Ovary (tissue), 10 donors: ENCODE measurements at places on chromosomes 7 and 10. TPM values are rescaled to one million over a fixed set of nuclear protein-coding genes. Genes with fewer than 3 reads are reported as not detected.

Gene CPXM2
- total RNA-seq, result 5.5 TPM

GRCh38 chr10:44961931-44962750 lies 2.5 kb downstream of the RASSF4 start:
- no peaks in the 10 kb centered on the region for H3K27me3 ChIP-seq
- H3K36me3 ChIP-seq, result no peaks in the 10 kb centered on the region
- no peak overlapping the region for H3K4me3 ChIP-seq
- H3K27ac ChIP-seq, result no peak overlapping the region
- H3K4me1 ChIP-seq, result peaks cover 9% of the 10 kb centered on the region

Gene CRPPA
- 3.8 TPM for total RNA-seq

- peak overlapping the region; percentile 50 for H3K4me3 ChIP-seq
- peak; percentile 73 for DNase-seq
- peaks cover 20% of the 10 kb centered on the region for H3K4me1 ChIP-seq
- H3K27me3 ChIP-seq, result no peaks in the 10 kb centered on the region
- H3K36me3 ChIP-seq, result no peaks in the 10 kb centered on the region
- H3K27ac ChIP-seq, result peak overlapping the region; percentile 4
Measured at GRCh38 chr10:70477661-70478162, 855 bp upstream of the PALD1 start.

DNA sequence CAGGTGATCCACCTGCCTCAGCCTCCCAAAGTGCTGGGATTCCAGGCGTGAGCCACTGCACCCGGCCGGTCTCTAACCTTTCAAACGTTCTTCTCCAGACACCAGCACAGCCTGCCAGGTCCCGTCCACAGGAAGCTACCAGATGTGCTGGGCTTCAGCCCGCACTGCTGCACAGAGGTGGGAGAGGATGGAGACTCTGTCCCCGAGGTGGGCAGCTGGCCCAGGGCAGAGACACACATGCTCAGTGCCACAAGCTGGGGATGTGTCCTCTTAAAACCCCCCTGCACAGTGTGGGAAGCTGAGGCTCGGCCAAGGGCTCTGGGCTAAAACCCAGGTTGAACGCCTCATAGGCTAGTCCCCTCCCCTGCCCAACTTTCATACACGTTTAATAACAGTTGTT lies 9.4 kb downstream of the NUDT1 start:
- no peak for DNase-seq
- no peaks in the 10 kb centered on the region for H3K27me3 ChIP-seq
- H3K4me3 ChIP-seq, result no peak overlapping the region
- no peaks in the 10 kb centered on the region for H3K4me1 ChIP-seq
- no peak overlapping the region for H3K27ac ChIP-seq

DNA sequence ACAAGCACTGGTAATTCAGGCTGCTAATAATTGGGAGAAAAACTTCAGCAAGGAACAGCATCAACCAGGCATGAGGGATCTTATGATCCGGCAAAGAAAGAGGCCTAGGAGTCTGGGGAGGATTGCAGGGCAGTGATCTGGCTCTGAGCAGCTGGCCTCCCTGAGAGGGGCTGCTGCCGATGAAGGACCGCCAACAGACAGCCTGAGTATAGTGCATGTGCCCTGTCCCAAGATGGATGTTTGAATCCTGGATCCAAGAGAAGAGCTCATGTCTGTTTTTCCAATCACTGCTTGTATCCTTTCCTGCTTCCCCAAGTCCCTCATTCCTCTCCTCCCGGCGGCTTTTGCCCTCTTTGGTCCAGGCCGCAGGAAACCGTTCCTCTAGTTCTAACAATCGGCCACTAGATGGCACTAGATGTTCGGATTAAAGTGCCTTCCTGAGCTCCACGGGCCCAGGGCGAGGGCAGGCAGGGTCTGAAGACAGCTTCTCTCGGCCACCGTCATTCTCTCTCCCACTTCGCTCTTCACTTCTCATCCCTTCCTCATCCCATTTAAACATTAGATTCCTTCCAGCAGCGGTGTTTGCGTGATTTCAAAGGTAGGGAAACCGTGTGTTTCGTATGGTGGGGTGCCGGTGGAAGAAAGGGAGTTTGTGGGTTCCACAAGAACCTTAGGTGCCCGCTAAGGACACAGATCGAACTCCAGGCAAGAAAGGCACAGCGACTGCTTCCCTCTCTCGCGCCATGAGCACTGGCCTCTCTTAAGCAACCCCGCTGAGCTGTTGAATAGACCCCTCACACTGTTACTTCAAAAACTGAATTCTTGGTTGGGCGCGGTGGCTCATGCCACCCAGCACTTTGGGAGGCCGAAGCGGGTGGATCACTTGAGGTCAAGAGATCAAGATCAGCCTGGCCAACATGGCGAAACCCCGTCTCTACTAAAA lies 82.4 kb downstream of the ADCYAP1R1 start:
- peak overlapping the region; percentile 7 for H3K27ac ChIP-seq
- DNase-seq, result peak; percentile 75
- no peak overlapping the region for H3K4me3 ChIP-seq
- no peaks in the 10 kb centered on the region for H3K27me3 ChIP-seq
- H3K36me3 ChIP-seq, result no peaks in the 10 kb centered on the region

Gene RAB18
- 36.1 TPM for total RNA-seq

GRCh38 chr10:11993834-11994468 lies 48.7 kb downstream of the UPF2 start:
- no peak overlapping the region for H3K4me3 ChIP-seq
- no peaks in the 10 kb centered on the region for H3K27me3 ChIP-seq

DNA sequence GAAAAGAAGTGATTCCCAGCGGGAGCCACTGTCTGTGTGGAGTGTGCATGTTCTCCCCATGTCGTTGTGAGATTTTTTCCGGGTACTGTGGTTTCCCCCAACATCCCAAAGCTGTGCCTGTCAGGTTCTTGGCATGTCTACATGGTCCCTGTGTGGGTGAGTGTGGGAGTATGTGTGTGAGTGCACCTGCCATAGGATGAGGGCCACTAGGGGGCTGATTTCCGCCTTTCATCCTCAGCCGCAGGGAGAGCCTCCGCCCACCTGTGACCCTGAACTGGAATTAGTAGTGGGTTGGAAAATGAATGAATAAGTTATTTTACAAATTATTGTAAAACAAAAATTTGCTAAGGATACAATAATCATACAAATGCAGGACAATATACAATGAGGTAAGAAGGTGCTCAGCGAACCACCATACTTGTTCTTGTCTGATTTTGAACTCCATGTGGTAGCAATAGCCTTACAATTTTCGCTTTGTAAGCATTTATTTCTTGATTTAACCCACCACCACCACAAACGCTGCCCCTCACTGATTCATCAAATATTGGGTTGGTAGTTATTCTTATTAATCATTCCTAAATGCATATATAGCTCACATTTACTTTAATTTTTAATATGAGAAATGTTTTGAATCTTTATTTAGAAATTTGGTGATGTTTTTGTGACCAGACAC lies 641.2 kb upstream of the VSTM2A start:
- H3K27me3 ChIP-seq, result no peaks in the 10 kb centered on the region
- no peaks in the 10 kb centered on the region for H3K36me3 ChIP-seq
- DNase-seq, result no peak
- no peak overlapping the region for H3K27ac ChIP-seq

DNA sequence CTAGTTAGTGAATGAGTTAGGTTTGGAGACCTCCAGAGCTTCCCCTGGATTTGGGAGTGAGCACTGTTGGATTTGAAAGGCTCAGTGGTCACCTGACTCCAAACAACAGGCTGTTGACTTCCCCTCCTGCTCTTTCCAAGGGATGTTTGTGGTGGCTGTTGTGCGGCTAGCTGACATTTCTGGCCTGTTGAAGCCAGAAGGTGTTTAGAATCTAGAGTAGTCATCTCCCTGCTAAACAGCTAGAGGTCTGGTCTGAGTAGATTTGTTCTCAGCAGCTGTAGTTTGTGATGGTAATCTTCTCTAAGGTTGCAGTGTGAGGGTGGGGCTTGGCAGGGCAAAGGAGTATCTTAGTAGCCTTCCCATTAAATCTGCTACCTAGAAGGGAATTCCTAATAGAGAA lies 30.1 kb downstream of the BPGM start:
- no peaks in the 10 kb centered on the region for H3K36me3 ChIP-seq
- H3K4me1 ChIP-seq, result peaks cover 1% of the 10 kb centered on the region
- no peak for DNase-seq

GRCh38 chr7:135185471-135186260 lies 15.2 kb upstream of the CYREN start:
- H3K27me3 ChIP-seq, result no peaks in the 10 kb centered on the region
- no peak overlapping the region for H3K4me3 ChIP-seq
- no peaks in the 10 kb centered on the region for H3K4me1 ChIP-seq
- no peak for DNase-seq

DNA sequence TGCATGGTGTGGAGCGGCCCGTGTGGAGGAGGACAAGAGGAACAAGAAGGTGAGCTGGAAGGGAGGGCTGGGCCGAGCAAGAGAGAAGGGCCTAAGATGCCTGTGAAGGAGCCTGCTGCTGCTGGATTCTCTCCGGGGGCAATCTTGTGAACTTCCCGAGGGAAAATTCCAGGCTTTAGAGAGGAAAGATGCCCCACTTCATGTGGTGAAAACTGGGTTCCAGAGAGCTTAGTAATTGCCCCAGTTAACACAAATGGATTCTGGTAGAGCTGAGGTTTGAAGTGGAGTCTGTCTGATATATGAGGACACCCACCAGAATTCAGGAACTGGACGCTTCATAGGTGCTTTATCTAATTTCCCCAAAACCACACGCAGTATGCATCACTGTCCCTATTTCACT lies 114.1 kb upstream of the ZMIZ1 start:
- H3K4me3 ChIP-seq, result no peak overlapping the region
- peaks cover 22% of the 10 kb centered on the region for H3K4me1 ChIP-seq
- no peaks in the 10 kb centered on the region for H3K27me3 ChIP-seq
- no peak overlapping the region for H3K27ac ChIP-seq
- DNase-seq, result no peak
- H3K36me3 ChIP-seq, result no peaks in the 10 kb centered on the region

GRCh38 chr7:34845666-34846361 lies 187.8 kb downstream of the NPSR1 start:
- H3K27me3 ChIP-seq, result no peaks in the 10 kb centered on the region
- no peak overlapping the region for H3K27ac ChIP-seq
- no peaks in the 10 kb centered on the region for H3K4me1 ChIP-seq

Gene HOXA4
- total RNA-seq, result 26.3 TPM

Gene ITIH5
- total RNA-seq, result 32.2 TPM

Gene LRMDA
- 21.6 TPM for total RNA-seq

DNA sequence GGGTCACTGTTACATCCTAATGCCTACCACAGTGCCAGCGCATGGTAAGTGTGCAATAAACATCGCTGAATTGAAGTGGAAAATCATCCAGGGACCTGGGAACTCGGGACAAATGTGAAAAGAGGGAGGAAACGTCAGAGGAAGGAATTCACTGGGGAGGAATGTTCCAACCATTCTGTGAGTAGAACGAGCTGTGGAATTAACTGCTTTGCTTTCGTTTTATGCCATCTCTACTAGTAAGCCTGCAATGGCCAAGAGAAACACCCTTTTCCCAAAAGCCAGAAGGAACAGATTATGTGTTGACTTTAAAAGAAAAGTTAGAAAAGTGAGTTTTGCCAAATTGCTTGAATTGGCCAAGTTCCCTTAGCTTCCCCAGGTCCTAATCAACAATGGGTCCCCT lies 1044.9 kb downstream of the TYW1 start:
- no peaks in the 10 kb centered on the region for H3K36me3 ChIP-seq
- no peak overlapping the region for H3K4me3 ChIP-seq
- no peaks in the 10 kb centered on the region for H3K27me3 ChIP-seq
- DNase-seq, result no peak
- H3K4me1 ChIP-seq, result peaks cover 1% of the 10 kb centered on the region
- no peak overlapping the region for H3K27ac ChIP-seq

DNA sequence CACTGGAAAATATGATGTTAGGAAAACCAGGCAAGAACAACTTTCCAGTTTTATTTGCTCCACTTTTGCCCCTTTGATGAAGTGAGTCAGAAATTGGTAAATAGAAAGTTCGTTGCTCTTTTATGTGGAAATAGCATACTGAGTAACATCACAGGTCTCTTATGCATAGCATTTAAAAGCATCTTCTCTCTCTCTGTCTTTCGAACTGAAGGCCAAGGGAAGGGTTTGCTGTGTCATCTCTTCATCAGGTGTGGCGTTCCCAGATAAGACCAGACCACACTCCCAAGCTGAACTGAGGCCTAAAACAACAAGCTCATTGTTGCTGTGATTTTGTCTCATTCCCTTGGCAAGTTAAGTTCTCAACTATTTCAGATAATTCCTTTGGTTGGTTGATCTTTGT lies 131.8 kb upstream of the GRB10 start:
- no peaks in the 10 kb centered on the region for H3K27me3 ChIP-seq
- H3K4me1 ChIP-seq, result no peaks in the 10 kb centered on the region
- no peak for DNase-seq
- H3K36me3 ChIP-seq, result no peaks in the 10 kb centered on the region
- H3K27ac ChIP-seq, result no peak overlapping the region
- no peak overlapping the region for H3K4me3 ChIP-seq

- H3K27ac ChIP-seq, result no peak overlapping the region
- H3K27me3 ChIP-seq, result no peaks in the 10 kb centered on the region
- no peak for DNase-seq
- no peaks in the 10 kb centered on the region for H3K4me1 ChIP-seq
- H3K4me3 ChIP-seq, result no peak overlapping the region
Measured at GRCh38 chr10:82267960-82268359, 393.0 kb downstream of the NRG3 start.

DNA sequence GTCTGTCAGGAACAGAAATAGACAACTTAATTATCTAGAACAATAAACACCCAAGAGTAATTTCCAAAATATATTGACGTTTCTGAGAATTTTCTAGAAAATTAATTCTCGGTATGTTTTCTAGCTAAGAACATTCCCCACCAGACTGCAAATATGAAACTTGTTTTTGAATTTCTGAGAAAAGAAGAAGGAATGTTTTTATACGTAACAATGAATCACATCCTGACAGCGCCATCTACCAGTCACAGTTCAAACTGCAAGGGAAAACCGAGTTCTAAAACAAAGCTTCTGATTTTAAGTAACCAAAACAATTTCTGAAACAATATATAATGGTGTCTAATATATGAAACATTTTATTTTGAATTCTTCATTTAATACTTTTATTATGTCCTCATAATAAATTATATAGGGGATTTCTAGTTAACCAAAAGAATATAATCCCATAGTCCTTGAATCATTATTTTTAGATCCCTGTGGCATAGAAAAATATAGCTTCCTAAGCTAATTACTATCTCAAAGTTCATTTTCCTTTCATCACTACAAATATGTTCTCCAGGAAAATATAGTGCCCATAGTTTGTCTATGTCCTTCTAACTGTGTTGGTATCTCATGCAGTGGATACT lies 34.5 kb upstream of the MEOX2 start:
- no peaks in the 10 kb centered on the region for H3K27me3 ChIP-seq
- H3K4me1 ChIP-seq, result no peaks in the 10 kb centered on the region
- H3K36me3 ChIP-seq, result no peaks in the 10 kb centered on the region
- no peak overlapping the region for H3K4me3 ChIP-seq
- no peak overlapping the region for H3K27ac ChIP-seq

- H3K36me3 ChIP-seq, result no peaks in the 10 kb centered on the region
- no peak overlapping the region for H3K27ac ChIP-seq
- H3K4me1 ChIP-seq, result no peaks in the 10 kb centered on the region
- DNase-seq, result no peak
- H3K27me3 ChIP-seq, result no peaks in the 10 kb centered on the region
Measured at GRCh38 chr10:14659626-14660196, 115.0 kb downstream of the FAM107B start.
